Stimulated activated CD8-positive, alpha-beta memory T cell treated with anti-CD3 and anti-CD28 coated beads, Interleukin-4, amount 100 ng/mL, for 24 hours (primary cell): ENCODE measurements at places on chromosomes 3 and 15.

GRCh38 chr15:100224206-100225185, 117.3 kb downstream of the ADAMTS17 start:
- no peak for DNase-seq

GRCh38 chr3:17075907-17076306, 191.2 kb downstream of the PLCL2 start:
- no peak for DNase-seq

DNA sequence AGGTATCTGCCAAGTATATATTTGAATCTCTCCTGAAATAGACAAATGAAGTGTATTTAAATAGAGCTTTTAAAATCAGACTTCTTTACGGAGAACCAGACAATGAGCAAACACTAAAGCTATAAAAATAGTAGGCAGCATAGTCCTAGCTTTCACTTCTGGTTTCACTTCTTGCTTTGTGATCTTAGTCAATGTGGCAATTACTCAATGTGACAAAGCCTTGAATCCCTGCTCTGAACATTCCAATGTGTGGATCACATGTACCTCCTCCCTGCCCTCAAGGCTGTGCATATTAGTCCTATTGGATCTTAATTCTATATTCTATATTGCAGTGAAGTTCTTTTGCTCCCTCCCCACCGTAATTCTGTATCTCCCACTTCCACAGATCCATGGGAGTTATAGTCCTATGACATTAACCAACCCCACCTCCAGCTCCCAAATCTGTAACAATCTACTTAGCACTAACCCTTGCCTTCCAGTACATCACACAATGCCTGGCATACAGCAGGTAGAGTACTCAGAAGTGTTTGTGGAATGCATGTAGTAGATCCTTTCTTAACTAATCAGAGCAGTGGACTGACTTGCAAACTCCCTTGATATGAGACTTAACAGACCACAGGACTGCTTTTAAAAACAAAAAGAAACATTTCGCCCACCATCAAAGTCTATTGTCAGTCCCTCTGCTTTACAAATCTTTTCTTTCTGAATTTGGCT, 24.3 kb upstream of the CP start:
- no peak for DNase-seq

GRCh38 chr3:90091549-90091948, 984.1 kb downstream of the EPHA3 start:
- no peak for DNase-seq

GRCh38 chr3:58719684-58720083, 53.1 kb upstream of the FAM3D start:
- DNase-seq = no peak

DNA sequence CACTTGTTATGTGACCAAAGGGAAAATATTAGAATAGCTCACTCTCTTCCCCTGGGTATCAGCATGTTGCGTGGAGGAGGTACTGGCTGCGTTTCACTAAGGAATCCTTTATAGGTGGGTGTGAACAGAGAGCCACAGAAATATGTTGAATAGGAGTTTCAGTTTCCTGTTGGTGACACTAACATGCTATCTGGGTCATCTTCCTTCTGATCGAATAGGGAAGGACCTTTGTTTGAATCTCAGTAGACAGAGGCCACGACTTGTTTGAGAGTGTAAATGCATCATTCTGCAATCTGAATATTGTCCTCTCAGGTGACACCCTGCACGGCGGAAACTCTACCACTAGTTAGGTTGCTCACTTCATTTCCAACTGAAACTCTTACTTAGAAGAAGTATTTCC, 157.9 kb upstream of the SLC2A2 start:
- no peak for DNase-seq

GRCh38 chr3:190099099-190099498, 21.6 kb downstream of the P3H2 start:
- no peak for DNase-seq
